ENCODE measurements at places on chromosomes 4 and X.

DNA sequence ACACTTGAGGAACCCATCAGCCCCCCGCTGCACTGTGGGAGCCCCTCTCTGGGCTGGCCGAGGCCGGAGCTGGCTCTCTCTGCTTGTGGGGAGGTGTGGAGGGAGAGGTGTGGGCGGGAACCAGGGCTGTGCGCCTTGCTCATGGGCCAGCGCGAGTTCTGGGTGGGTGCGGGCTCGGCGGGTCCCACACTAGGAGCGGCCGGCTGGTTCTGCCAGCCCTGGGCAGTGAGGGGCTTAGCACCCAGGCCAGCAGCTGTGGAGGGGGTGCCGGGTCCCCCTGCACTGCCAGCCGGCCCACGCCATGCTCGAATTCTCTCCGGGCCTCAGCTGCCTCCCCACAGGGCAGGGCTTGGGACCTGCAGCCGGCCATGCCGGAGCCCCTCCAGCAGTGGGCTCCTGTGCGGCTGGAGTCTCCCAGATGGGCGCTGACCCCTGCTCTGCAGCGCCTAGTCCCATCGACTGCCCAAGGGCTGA is 430.2 kb downstream of the FAT4 start:
- DNase-seq: peak; percentile 10

GRCh38 chr4:32031026-32031425 is 1310.9 kb downstream of the PCDH7 start:
- DNase-seq: no peak

- DNase-seq: no peak
Measured at GRCh38 chr4:125008676-125009075, 296.1 kb upstream of the ANKRD50 start.

GRCh38 chrX:13305108-13305507 is 14.7 kb downstream of the ATXN3L start:
- DNase-seq: no peak

- DNase-seq: no peak
Measured at GRCh38 chr4:103786014-103786413, 66.2 kb upstream of the TACR3 start.

DNA sequence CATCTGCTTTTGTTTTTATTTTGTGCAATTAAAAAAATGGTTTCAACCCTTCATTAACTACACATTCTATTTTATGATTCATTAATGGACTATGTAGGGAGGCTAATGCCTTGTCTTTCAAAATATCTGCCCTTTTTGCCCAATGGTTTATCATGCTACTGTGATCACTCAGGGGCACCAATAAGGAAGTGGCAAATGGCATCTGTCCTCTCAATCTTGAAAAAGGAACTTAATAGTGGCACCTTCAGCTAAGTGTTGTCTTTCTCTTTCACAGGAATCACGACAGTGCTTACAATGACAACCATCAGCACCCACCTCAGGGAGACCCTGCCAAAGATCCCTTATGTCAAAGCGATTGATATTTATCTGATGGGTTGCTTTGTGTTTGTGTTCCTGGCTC is 57.1 kb downstream of the COMMD8 start:
- no peak for DNase-seq

GRCh38 chr4:105386012-105386411 is 87.8 kb downstream of the PPA2 start:
- no peak for DNase-seq

- DNase-seq: no peak
Measured at GRCh38 chr4:3767570-3768288, 1.5 kb downstream of the ADRA2C start.

GRCh38 chr4:168163106-168163505 is 70.8 kb downstream of the ANXA10 start:
- DNase-seq: no peak

All from T-helper 17 cell (primary cell).